ENCODE measurements at places on chromosomes 7 and 10.
A peak's percentile ranks its signal among the peaks of the same experiment; 100 is the strongest.

DNA sequence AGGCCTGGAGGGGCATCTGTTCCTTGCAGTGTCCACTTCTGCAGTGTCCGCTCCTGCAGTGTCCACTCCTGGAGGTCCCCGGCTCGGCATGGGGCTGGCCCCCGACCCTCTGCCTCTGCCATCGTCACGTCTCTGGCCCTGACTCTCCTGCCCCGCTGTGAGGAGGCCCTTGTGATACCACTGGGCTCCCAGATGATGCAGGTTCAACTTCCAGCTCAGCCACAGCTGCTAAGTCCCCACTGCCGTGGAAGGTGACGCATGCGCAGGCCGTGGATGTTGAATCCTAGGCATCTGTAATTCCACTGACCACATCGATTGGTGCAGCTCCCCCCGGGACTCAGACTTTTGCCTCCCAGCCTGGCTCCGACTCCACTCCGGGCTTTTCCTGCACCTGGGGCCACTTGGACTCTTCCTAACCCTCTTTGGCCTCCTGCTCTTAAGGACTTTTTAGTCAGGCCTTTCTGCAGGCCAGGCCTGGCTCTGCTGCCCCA lies 95.1 kb downstream of the GLRX3 start:
- no peak for DNase-seq

DNA sequence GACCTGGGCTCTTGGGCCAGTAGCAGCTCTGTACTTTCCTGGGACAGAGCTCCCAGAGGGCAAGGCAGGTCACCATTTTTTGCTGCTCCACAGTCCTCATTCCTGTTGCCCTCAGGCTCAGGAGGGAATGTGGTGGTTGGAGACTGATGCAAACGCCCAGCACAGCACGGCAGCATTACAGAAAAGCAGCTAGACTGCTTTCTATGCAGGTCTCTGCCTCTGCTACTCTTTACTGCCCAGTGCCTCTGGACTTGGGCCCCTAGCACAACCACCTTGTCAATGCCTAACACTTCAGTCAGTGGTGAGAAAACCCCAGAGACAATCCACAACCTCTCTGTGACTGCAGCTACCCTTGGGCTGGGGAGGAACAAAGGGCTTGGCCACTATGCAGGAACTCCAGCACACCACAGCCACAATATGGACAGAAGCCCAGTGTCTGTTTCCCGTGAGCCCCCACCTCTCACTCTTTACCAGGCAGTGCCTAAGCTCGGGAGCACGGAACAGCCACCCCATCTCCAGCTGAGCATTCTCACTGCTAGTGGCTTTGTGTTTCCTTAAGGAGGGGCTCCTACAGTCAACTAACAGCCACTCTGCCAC lies 790.6 kb downstream of the PCDH15 start:
- DNase-seq: no peak

GRCh38 chr10:43137717-43138020 lies 576 bp upstream of the CSGALNACT2 start:
- DNase-seq: no peak

GRCh38 chr10:125023255-125023654 lies 81.3 kb downstream of the ZRANB1 start:
- DNase-seq: no peak

GRCh38 chr10:80878330-80878729 lies 340.6 kb downstream of the SH2D4B start:
- DNase-seq: no peak

DNA sequence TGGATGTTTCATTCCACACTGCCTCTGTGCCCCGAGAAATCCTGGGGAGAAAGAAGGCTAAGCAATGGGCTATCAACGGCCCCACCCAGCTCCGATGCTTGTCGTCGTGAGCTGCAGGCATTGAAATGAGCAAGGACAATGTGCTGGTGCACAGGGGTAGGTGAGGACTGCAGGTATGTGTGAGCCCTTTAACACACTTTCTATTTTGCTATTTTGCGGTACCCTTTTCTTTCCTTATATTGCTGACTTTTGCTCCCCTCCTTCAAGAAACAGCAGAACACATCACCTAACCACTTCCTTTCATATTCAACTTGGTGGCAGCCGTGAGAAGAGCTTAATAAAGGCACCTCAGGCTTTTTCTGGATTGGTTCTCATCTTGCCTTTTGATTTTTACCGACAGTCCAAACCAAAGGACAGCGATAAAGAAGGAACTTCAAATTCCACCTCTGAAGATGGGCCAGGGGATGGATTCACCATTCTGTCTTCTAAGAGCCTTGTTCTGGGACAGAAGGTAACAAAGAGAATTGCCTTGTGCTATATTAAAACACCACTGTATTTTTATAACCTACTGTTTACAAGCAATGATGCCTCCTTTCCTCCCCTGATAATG lies 39.2 kb downstream of the AIFM2 start:
- DNase-seq: no peak

GRCh38 chr10:61329854-61330253 lies 123.3 kb downstream of the TMEM26 start:
- DNase-seq: no peak

DNA sequence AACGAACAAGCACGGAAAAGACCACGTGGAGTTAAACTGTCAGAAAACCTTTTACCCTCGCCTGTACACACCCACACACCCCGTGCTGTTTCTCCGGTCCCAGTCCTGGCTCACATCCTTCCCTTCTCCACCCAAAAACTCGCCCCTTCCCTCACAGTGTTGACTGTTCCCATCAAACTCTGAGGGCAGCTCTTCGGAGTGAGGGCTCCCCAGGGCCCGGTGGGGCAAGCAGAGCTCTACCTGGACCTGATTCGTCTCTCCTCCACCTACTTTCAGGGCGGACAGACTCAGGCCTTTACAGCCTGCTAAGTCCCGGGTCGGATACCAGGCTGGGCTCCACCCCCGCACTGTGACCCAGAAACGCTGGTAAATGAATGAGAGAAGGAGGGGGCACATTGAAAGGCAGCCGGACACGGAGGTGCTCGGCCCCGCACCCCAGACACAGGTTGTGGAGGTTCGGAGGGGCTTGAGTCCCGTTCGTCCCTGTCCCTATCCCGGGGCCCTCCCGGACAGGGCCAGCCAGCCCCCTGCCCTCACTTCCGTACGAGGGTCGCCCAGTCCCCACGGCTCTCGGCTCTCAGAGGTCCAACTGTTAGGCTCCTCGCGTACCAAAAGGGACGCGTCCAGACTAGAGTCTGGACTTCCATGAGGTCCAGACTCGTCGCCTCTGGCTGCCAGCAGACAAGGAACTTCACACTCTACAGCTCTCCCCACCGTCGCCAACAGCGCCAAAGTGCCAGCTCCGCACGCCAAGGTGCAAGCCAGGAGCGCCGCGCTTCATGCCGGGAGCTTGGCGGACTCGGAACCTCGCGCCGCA lies 31.7 kb upstream of the ASL start:
- DNase-seq: no peak

DNA sequence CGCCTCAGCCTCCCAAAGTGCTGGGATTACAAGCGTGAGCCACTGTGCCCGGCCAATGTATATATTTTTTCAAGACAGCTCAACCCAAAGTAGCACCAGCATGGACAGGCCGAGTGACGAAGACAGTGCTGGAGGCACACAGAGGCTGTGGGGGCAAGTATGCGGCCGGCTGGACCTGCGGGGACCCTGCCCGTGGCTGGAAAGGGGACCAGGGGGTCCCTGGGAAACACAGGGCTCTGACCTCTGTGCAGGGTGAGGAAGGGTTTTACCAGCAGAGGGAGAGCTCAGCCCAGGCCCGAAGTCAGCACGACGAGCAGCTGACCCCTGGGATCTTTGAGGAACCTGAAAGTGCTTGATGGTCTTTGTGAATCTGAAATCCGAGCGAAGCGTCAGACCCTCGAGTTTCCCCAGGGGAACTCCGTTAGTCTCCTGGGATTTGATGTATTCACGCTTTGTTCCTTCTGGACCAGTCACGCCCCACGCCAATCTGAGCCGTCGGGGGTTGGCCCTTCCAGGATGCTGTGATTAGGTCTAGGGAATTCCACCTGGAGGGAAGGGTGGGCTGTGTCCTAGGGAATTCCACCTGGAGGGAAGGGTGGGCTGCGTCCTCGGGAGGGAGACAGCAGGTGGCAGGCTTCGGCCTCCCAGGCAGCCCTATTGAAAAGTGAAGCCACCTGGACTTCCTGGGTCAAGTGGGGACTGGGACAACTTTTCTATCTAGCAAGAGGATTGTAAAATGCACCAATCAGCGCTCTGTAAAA lies 10.9 kb upstream of the ZFAND2A start:
- DNase-seq: no peak

- DNase-seq: no peak
Measured at GRCh38 chr7:127177156-127177555, 75.6 kb downstream of the GRM8 start.

GRCh38 chr10:10819206-10819856 lies 198.3 kb upstream of the CELF2 start:
- no peak for DNase-seq

DNA sequence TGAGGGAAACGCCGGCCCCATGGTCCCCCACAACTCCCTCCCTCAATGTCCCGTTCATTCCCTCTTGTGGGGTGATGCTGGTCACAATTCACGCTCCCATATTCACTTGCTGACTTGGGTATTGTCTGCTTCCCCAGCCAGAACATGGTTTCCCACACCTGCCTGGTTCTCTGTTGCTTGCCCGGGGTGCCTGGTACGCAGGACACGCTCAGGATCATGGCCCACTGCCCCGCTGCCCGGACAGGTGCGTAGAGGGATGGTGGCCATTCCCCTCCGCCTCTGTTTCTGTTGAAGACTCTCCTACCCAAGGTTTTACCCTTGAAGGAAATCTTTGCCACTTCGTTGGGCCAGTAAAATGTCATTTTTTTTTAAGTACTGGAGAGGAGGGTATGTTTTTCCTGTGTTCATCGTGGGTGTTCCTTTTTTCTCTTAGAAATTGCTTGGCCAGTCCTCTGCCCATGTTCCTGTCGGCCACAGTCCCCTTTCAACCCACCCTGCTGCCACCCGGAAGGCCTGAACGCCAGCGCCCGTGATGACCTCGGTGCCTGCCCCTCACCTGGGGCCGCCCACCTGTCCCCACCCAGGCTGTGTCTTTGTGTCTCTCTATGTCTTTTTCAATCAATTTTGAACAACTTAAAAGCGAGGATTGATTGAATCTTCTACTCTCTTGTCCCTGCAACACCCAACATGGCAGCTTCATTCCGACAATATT lies 38.2 kb downstream of the FOXL3 start:
- DNase-seq: no peak

- no peak for DNase-seq
Measured at GRCh38 chr7:6234384-6234783, 38.0 kb downstream of the CYTH3 start.

GRCh38 chr10:87928996-87929395 lies 65.6 kb downstream of the PTEN start:
- no peak for DNase-seq

DNA sequence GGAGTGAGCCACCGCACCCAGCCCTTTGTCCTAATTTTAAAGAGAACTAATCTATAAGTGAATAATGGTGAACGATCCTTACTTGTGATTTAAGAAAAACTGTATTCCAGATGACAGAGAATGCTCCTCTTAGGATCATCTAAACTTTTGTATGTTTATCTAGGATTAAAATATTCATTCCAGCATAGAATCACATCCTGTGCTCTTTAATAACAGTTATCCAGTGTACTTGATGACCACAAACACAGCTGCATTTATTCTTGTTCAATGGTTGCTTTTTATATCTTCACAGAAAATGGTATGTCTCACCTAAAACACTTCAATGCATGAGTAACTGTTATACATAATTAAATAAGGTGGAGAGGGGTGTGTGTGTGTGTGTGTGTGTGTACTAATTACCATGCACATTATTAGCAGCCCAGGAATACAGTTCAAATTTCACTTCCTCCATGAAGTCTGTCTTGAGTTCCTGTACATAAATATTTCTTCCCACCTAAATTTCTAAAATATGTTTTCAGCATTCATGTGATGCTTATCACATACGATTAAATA lies 38.5 kb upstream of the SEMA3C start:
- DNase-seq: no peak

GRCh38 chr7:16071246-16071857 lies 350.0 kb downstream of the CRPPA start:
- peak; percentile 50 for DNase-seq

GRCh38 chr10:124367936-124368335 lies 50.8 kb downstream of the OAT start:
- DNase-seq: no peak

GRCh38 chr10:7667262-7668141 lies 736 bp upstream of the ITIH5 start:
- DNase-seq: no peak

GRCh38 chr10:60453036-60453435 lies 63.4 kb upstream of the ANK3 start:
- peak; percentile 45 for DNase-seq

GRCh38 chr10:119344381-119344780 lies 137.0 kb downstream of the GRK5 start:
- DNase-seq: no peak

DNA sequence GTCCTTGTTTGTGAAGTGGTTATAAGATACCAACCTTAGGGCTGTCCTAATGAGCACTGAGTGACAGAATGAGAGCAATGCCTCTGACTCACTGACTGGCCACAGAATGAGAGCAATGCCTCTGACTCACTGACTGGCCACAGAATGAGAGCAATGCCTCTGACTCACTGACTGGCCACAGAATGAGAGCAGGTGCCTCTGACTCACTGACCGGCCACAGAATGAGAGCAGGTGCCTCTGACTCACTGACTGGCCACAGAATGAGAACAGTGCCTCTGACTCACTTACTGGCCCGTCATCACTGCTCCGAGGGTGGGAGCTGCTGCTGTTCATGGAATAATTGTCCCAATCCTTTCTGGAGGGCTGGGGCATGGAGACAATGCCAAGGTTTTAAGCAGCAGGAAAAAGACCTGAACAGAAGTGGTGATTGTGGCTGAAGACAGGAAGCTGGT lies 265.2 kb upstream of the PPP2R2D start:
- no peak for DNase-seq
